ENCODE measurements at places on chromosomes 11 and 22.

DNA sequence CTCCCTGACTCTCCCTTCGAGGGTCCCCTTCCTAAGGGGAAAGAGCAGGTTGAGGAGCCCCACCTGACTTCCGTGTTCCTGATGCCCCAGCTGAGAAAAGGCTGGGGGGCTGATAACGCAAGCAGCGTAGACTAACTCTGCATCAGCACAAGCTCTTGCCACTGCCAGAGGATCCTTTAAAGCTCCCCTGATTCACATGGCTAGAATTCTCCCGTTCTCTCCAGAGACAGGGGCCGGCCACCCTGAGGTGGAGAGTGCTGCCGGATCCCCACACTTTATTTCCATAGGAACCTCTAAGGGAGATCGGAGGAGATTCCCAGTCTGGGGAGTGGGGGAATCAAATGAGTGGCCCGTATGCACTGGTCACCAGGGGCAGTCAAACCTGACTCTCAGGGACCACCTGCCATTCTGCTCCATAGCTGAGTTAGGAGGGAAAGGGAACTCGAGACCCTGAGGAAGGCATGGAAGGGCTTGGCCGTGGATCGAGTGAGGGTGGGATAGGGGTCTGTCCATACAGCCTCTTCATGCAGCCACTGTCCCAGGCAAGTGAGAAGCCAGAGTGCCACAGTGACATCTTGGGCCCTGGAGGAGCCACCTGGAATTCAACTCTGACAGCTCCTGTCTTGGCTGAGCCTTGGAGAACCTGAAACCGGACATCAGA, 1.4 kb upstream of the VSIG10L2 start:
- DNase-seq = no peak

DNA sequence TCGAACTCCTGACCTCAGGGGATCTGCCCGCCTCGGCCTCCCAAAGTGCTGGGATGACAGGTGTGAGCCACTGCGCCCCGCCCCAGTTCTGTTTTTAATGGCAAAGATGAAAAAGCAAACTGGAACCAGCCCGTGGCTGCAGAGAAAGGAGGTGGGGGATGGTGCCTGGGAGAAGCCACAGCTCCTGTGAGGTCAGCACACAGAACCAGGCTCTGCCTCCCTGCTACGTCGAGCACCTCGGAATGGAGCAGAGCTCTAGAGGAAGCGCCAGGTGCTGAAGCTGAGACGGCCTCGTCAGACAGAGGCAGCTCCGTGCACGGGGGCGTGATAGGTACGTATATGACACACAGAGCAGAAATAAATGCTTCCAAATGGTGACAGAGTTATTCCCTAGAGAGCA, 8.5 kb downstream of the DRD4 start:
- no peak for DNase-seq

GRCh38 chr11:28476049-28476448, 367.9 kb downstream of the METTL15 start:
- no peak for DNase-seq

- DNase-seq = no peak
These were observed 37.0 kb downstream of the PRCP start for GRCh38 chr11:82863209-82863608.

- DNase-seq = no peak
These were observed 34.7 kb downstream of the NECTIN1 start for GRCh38 chr11:119694334-119694733.

GRCh38 chr22:19803736-19804267, 43.2 kb downstream of the TBX1 start:
- DNase-seq = no peak

DNA sequence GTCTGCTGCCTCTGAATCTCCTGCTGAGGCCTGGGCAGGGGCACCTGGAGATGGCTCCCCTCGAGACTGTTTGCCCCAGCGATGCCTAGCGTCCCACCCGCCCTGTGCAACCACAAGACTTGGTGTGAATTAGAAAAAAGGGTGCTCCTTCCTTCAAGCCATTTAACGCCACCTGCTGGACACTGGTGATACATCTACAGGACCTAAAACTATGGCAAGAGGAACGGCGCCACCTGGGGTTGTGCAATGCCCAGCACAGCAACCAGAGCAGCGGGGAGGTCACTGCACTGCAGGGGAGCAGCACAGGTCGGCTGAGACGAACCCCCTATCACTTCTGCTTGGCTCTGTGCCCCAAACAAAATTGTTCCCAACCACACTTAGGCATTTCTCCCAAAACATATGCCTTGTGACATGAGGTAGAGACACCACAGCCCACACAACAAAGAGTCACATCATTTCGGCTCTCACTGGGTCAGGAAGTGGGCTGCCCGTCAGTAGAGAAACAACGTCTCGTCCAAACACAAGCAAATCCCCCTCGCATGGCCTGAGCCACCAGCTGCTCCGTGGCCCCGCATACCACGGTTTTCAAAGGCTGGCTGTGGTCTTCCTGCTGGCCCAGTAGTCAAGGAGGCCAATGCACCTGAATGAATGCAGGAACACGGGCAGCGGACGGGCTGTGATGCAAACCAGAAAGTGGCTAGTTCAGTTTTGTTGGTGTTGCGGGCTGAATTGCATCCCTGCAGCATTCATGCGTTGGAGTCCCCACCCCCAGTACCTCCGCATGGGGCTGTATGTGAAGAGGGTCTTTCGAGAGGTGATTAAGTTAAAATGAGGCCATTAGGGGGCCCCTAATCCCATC, 171.9 kb downstream of the SHANK2 start:
- no peak for DNase-seq

- no peak for DNase-seq
These were observed 14.0 kb downstream of the CBX7 start for GRCh38 chr22:39138357-39138997.

DNA sequence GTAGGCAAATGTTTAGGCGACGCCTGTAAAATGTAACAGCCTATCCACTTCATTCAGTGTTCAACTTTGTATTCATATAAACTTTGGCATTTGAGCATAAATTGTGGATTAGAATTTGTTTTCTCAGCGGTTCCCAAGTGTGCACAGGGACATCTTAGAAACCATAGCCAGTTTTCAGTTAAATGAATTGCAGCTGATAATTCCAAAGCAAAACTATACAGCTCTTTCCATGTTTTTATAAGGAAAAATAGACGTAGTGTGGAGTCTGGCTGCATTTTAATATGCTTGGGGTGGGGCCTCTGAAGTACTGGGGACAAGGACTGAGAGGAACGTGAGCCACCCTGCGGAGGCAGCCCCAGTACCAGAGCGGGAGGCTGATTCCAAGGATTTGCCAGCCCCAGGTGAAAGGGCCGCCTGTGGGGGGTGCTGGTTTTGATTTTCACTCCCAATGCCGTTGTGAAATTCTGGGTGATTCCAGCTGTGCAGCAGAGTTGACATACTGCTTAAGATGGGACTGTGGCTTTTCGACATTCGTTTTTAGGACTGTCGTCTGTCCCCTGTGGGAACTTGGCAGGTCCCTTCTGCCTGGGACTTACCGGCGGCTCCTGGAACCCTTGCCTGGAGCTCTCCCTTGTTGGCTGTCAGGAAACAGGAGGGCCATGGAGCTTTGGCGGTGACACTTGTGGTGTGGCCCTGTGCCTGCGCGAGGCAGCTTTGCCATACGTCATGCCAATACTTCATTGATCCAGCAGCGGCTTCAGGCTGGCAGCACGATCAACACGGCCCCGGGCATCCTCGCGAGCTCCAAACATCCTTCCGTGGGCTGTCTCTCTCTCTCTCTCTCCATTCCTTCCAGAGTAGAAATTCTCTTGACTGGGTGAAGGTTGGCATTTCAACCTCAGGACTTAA, 370.9 kb downstream of the TBC1D22A start:
- DNase-seq = no peak

- DNase-seq = no peak
These were observed 2.1 kb downstream of the LGALS12 start for GRCh38 chr11:63508009-63508408.

GRCh38 chr11:10113852-10114251, 180.2 kb downstream of the SBF2 start:
- DNase-seq = no peak

GRCh38 chr22:23565915-23566704, 14.0 kb downstream of the IGLL1 start:
- no peak for DNase-seq

- no peak for DNase-seq
These were observed 160.9 kb downstream of the TRIM29 start for GRCh38 chr11:119976805-119977560.

DNA sequence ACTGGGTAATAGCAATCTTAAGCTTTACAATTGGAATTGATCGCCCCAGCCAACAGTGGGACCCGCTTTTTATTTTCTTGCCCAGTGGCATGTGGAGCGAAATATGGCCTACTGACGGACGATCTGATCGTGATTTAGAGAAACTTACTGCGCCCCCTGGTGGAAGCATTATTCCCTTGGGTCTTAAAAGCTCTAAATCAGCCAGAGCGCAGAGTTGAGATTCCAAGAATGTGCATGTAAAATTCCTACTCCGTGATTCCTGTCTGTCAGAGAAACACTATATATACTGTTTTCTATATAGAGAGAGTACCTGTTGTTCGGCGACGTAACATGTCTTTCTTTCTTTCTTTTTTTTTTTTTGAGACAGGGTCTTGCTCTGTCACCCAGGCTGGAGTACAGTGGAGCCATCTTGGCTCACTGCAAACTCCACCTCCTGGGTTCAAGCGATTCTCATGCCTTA, 3.7 kb upstream of the DPF2 start:
- peak; percentile 64 for DNase-seq

GRCh38 chr11:128619007-128619406, 31.6 kb upstream of the ETS1 start:
- no peak for DNase-seq

GRCh38 chr22:22210889-22211833, 33.4 kb upstream of the VPREB1 start:
- DNase-seq = no peak

DNA sequence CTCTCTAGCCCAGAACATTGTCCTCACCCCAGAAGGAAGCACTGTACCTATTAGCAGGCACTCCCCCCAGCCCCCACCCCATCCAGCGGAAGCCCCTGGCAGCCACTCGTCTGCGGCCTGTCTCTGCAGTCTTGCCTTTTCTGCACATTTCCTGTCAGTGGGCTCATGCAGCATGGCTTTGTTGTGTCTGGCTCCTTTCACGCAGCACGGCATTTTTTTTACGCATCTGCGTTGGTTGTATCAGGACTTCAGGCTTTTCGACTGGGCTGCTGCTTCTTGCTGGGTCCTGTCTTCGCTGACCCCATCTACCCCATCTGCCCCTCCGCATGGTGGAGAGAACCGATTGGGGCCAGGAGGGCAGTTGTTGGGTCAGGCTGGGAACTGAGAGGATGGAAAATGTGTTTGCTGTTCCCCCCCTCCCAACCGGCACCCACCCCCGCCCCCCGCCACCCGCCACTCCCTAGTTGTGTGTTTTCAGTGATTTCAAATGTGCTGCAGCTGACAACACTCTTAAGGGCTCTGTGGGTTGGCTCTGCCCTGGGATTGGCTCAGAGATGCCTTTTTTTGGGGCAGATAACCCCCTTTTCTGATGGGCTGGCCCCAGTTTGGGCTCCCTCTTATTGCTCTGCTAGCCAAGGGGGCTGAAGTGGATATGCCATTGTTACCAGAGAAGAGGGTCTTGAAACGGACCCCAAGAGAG, 110.0 kb downstream of the KIAA1671 start:
- peak; percentile 64 for DNase-seq

GRCh38 chr11:3230636-3231549, 1.3 kb downstream of the MRGPRE start:
- DNase-seq = no peak

DNA sequence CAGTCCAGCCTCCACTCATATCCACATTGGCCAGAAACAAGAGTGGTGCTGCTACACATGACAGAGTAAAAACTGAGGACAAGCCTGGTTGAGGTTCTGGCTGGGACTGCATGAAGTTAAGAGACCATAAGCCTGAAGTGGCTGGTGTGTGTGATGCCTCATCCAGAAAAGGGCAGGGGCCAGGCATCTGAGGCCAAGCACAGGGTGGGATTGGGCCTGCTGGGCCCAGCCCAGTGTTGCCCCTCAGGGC, 25.3 kb downstream of the ARVCF start:
- no peak for DNase-seq

All from stimulated activated CD8-positive, alpha-beta memory T cell treated with anti-CD3 and anti-CD28 coated beads, Interleukin-2, amount 100 ng/mL, for 1 hour (primary cell).